Stimulated activated CD8-positive, alpha-beta memory T cell treated with anti-CD3 and anti-CD28 coated beads, Interleukin-15, amount 100 ng/mL, for 1 hour (primary cell): ENCODE measurements at places on chromosomes 5 and 9.

- DNase-seq, result no peak
Observed at GRCh38 chr5:149028161-149028560, 34.7 kb downstream of the SH3TC2 start.

- no peak for DNase-seq
Observed at GRCh38 chr9:16221822-16222547, 648.5 kb downstream of the BNC2 start.

DNA sequence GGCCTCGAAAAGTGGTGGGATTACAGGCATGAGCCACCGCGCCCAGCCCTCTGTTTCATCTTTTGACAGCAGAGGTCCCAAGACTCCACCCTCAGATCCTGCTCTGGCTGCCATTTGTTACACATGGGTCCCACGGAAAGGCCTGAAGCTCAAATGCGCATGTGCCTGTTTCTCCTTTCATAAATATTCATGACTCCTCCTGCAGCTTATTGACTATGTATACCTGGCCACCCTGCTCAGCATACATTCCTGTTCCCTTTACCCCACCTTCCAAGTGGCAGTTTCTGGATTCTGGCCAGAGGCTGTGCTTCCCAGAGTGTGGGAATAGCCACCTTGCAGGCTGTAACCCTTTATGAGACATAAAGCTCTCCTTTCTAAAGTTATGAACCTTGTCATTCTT lies 46.5 kb downstream of the AUH start:
- no peak for DNase-seq

- no peak for DNase-seq
Observed at GRCh38 chr5:176485176-176485575, 37.0 kb downstream of the FAF2 start.

GRCh38 chr5:97297063-97297703 lies 114.1 kb upstream of the RIOK2 start:
- no peak for DNase-seq
